Fibroblast of skin of right quadriceps (primary cell): ENCODE measurements at places on chromosomes 2 and 18.

DNA sequence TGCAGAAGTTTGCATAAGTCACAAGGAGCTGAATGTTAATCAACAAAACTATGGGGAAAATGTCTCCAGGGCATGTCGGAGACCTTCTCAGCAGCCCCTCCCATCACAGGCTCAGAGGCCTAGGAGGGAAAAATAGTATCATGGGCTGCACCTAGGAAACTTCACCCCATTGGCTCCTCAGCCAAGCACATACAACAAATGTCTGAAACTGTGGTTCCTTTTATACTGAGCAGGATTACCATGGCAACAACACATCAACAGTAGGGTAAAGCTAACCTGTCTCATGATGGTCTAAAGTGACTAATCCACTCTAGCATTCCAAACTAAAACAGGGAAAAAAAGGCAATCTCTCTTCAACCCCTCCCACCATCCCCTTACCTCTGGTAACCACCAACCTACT is 3.2 kb upstream of the NEMP2 start:
- DNase-seq: peak; percentile 24

- peak; percentile 19 for DNase-seq
These were observed 95.0 kb upstream of the CCDC68 start for GRCh38 chr18:55054021-55054990.

GRCh38 chr18:69944436-69944835 is 3.2 kb downstream of the CD226 start:
- no peak for DNase-seq

DNA sequence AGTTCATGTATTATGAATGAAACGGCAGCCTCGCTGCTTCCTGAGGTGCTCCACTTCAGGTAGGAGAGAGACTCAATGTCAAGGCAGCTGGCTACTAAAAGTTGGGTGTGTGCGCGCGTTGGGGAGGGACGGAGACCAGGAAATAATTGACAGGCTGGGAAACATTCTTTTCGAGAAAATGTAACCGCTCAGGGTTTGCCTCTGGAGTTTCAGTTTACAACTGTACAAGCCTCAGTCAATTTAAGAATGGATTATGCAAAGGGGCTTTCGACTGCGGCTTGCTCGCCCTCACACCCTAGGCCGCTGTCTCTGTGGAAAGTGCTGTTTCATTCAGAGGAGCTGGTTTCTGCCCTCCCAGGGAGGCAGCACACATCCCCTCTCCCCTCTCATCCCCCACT is 4.4 kb upstream of the SPRED2 start:
- no peak for DNase-seq

DNA sequence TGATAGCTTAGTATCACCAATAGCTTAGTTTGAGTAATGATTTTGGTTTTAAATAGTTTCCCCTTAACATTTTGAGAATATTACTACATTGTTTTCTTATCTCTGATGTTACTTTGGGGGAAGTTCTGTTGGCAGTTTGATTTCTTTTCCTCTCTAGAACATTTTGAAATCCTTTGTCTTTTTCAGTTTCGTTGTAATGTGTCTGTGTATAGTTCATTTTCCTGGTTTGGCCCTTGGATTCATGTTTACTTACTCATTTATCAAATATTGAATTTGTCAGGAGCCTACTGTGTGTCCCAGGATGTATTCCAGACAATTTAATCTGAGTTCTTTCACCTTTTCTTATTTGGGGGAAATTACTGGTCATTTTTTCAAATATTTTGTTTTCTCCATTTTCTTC is 16.7 kb downstream of the ANKRD12 start:
- no peak for DNase-seq

DNA sequence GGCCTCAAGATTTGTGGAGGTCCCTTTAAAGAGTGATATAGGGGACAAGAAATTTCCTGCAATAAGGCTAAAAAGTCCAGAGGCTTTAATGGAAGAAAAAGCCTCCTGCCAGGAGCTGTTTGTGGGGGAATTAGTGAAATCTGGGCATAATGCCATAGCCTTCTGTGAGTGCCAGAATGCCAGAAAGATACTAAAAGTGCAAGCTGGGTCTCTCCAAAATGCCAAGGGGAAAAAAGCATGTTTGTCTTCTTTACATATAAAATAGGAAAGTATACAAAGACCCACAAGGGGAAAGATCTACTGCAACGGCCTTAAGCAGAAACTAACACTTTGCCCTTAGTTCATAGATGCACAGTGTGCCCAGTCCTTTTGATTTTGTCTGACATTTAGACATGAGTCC is 647.7 kb upstream of the ZNF804A start:
- DNase-seq: no peak

- no peak for DNase-seq
These were observed 701.9 kb upstream of the LINC00305 start for GRCh38 chr18:64850791-64851190.

DNA sequence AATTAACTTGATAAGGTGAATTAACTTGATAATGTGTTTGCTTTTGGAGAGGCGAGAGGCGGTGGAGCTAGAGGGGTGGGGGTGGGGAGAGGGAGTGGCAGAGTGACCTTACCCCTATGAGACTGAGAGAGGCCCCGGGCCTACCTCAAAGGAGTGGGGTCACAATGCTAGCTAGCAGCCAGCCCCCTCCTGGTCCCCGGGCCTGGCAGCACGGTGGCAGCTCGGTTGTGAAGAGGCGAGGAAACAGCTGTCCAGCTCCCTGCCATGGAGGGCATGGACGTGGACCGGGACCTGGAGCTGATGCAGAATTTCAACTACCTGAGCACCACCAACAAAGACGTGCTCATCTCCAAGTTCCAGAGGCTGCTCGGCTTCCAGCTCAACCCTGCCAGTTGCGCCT is 123.9 kb downstream of the RGPD3 start:
- DNase-seq: no peak

DNA sequence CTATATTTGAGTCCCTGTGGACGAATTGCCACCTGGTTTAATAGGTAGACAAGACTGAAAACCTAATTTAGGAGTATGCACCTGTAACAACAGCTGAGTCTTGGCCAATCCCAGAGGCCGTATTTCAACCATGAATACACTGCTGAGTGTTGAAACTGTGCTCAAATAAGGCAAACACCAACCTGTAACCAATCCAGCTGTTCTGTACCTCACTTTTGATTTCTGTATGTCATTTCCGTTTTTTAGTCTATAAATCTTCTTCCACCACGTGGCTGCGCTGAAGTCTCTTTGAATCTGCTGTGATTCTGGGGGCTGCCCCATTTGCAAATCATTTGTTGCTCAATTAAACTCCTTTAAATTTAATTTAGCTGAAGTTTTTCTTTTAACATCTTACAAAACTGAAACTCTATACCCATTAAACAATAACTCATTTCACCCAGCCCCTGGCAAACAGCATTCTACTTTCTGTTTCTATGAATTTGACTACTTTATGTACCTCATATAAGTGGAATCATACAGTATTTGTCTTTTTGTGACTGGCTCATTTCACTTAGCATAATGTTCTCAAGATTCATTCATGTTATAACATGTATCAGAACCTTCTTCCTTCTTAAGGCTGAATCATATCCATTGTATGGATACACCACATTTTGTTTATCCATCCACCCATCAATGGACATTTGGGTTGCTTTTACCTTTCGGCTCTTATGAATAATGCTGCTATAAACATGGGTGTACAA is 7.5 kb upstream of the YPEL5 start:
- no peak for DNase-seq

DNA sequence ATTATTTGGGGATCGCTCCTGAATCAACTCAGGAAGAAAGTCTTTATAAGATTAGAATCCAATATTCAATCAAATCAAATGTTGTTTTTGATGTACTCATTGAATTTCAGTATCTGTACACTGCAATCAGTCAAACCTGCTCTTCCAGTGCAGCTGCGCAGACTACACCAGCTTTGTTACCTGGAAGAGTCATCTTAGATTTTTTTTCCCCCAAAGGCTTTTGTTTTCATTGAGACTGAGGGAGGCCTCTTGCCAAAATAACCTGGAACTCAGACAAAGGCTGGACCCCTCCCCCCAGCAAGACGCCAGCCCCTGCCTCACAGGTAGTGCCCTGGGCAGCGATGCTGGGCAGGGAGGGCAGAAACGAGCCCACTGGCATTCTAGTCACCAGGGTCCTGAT is 74.8 kb downstream of the ARHGEF4 start:
- DNase-seq: no peak

- DNase-seq: no peak
These were observed 30.4 kb upstream of the KLHL29 start for GRCh38 chr2:23354554-23354953.

GRCh38 chr18:61064911-61065310 is 268.3 kb upstream of the CDH20 start:
- DNase-seq: no peak
